ENCODE measurements at places on chromosomes 11 and 22. TPM values are rescaled to one million over a fixed set of nuclear protein-coding genes. Genes with fewer than 3 reads are reported as not detected.
A peak's percentile ranks its signal among the peaks of the same experiment; 100 is the strongest.

Gene C1QTNF5
- not detected for polyA plus RNA-seq

Gene SUSD2
- polyA plus RNA-seq = 0.62 TPM

Gene SLC43A3
- polyA plus RNA-seq = 28.0 TPM

Gene SAA2
- polyA plus RNA-seq = 0.32 TPM

Gene FOXR1
- polyA plus RNA-seq = not detected

Gene MMP8
- 0.09 TPM for polyA plus RNA-seq

Gene OR51B5
- 0.37 TPM for polyA plus RNA-seq

Gene SVIP
- 10.1 TPM for polyA plus RNA-seq

Gene ANO9
- polyA plus RNA-seq = not detected

Gene LRRN4CL
- 26.6 TPM for polyA plus RNA-seq

- no peak for DNase-seq
Measured at GRCh38 chr11:86952221-86952875, 2.8 kb downstream of the FZD4 start.

- DNase-seq = no peak
Measured at GRCh38 chr11:72771507-72771906, 19.3 kb upstream of the ARAP1 start.

GRCh38 chr11:114166362-114166761 is 106.9 kb downstream of the ZBTB16 start:
- no peak for DNase-seq

GRCh38 chr11:30422447-30423278 is 99.8 kb downstream of the ARL14EP start:
- DNase-seq = no peak

GRCh38 chr22:20782083-20782482 is 8.2 kb downstream of the SERPIND1 start:
- no peak for DNase-seq

- no peak for DNase-seq
Measured at GRCh38 chr11:58075781-58076180, 45.0 kb downstream of the OR6Q1 start.

DNA sequence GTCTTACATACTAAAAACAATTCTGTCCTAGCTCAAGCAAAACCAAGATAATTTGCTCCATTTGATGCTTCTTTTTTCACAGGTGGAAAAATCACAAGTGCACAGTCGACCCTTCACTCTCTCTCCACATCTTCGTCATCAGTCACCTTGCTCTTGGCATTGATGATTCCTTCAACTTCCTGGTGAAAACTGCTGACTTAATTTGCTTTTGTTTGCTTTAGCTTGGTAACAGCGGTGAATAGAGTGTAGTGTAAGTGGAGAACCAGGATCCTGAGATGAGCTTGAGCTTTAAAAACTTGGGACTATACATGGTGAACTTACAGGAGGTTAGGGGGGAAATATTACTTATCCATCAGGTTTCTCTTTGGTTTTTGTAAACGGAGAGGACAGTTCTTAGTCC is 331.1 kb upstream of the ARHGAP42 start:
- no peak for DNase-seq

DNA sequence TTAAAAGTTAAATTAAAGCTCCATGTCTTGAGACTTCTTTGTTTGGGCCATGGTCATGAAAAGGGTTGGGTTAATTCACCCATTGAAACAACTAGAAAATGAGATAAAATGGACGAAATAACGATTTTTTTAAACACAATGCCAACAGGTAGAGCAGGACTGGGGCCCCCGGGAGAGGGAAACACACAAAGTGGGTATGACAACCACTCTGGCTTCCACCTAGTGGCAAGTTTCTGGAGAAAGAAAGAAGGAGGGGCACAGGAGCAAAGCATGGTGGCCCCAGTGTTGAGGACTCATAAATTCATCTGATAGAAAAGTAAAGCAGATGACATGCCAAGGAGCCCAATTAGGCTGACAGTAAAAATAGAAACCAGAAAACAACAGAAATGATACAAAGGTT is 68.4 kb downstream of the MYEOV start:
- no peak for DNase-seq

GRCh38 chr11:94091091-94091490 is 37.5 kb upstream of the PANX1 start:
- no peak for DNase-seq

- DNase-seq = no peak
Measured at GRCh38 chr11:124762105-124762623, at the start of gene ESAM. ESAM (minus strand) TSS chr11:124762290; CDS start chr11:124762154, 136 bp downstream.

DNA sequence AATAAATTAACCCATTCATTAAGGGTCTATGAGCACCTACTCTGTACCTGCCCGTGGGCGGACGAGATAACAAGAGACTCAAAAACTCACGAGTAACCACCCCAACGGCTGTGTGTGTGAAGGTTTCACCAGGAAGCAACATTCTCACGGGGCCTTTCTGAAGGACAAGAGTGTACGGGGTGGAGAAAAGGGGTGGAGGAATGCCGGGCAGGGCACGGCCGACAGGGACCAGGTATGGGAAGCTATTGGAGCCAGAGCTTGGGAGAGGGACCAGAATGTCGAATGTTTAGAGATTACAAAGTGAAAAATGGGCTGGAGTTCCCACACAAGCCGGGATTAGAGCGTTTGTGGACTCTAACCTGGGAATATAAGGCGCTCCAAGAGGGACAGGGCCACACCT is 1.6 kb downstream of the KMT5B start:
- DNase-seq = no peak

DNA sequence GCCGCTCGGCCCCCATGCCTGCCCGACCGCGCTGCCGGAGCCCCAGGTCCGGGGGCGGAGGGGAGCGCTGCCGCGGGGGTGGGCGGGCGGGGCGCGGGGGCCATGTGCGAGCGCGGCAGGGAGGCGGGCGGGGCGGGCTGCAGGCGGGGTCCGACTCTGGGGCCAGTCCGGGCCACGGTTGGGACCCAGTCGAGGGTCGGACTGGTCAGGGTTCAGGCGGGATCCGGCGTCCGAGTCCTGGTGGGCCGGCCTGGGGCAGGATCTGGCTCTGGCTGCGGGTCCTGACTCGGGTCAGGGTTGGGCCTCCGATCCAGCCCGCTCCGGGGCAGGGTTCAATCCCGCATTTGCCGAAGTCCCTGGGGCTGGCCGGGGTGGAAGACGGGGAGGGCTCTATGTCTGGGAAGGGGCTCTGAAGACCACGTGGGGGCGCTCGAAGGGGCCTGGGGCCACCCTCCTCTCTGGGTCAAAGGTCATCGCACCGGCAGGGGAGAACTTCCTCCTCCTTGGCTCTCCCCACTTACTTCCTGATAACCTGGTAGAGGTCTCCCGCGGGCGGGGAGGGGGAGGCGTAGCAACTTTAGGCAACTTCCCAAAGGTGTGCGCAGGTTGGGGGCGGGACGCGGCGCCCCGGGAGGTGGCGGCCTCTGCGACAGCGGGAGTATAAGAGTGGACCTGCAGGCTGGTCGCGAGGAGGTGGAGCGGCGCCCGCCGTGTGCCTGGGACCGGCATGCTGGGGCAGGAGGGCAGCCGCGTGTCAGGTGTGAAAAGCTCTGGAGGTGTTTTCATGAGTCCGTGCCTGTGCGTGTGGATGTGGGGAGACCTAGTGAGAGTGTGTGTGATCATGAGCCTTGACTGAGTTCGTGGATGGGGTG is 603 bp downstream of the ESRRA start:
- DNase-seq = no peak

GRCh38 chr11:16047073-16047472 is 309.3 kb downstream of the SOX6 start:
- DNase-seq = no peak

GRCh38 chr22:42444077-42444904 is 12.1 kb upstream of the NFAM1 start:
- peak; percentile 85 for DNase-seq

DNA sequence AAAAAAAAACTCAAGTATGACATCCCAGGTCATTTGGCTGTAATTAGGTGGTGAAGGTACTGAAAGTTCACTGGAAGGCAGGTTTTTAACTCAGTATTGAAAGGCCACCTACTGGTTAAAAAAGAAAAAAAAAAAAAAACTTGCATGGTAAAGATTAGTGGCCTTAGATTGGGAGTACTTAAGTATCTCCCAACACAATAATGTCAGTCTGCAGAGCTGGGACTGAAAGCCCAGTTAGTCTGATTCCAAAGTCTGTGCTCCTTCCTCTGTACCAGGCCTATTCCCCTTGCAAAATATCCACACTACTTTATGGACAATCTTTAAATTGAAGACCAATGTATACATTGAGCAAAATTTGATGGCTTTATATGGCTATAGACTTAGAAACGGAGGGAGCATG is 85.5 kb downstream of the NOX4 start:
- DNase-seq = no peak

GRCh38 chr11:62588966-62589637 is 2.2 kb downstream of the TUT1 start:
- no peak for DNase-seq

GRCh38 chr11:2746401-2747247 is 46.8 kb upstream of the KCNQ1OT1 start:
- no peak for DNase-seq

DNA sequence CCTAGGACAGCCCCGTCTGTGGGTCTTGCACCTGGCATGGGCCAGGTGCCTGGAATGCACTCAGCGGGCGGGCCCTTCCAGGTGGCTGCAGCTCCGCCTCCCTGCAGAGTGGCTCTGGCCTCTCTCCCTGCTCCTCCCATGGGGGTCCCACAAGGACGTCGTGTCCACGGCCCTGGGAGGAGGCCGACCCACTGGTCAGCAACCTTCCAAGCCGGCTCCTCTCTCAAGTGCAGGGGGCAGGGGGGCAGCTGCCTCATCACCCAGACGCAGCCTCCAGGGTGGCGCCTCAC is 41.9 kb downstream of the CERK start:
- DNase-seq = no peak

GRCh38 chr22:35258191-35258988 is 1.1 kb downstream of the HMGXB4 start:
- DNase-seq = peak; percentile 16

DNA sequence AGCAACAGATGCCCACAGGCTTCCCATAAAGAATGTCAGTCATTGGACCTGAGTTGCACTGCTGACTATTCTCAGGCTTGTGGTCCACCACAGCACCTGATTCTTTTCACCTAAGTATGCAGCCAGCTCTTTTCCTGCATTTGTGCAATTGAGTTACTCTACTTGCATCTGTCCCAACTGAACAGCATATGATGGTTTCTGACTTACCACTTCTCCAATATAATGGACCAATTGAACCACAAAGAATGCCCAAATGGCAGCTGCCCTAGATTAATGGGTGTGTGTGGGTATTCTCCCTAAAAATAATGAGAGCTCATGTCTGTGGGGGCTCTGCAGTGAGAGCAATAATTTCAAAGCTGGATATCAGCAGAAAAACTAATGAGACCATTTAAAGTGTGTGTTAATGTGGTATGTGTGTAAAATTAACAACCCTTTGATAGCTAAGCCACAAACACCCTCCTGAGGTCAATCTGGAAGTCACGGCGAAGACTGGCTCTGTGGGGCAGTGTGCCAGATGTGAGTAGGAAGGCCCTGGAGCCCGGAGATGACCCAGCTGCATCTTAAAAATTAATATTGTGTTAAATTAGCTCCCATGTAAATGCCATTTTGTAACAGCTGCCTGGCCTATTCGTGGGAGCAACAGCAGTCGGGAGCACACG is 43.8 kb downstream of the SC5D start:
- no peak for DNase-seq

Measured in muscle of arm (tissue), 14 donors.